ENCODE measurements at places on chromosomes 16 and 17.

- no peak for DNase-seq
Observed at GRCh38 chr16:56119133-56119532, 72.2 kb upstream of the GNAO1 start.

DNA sequence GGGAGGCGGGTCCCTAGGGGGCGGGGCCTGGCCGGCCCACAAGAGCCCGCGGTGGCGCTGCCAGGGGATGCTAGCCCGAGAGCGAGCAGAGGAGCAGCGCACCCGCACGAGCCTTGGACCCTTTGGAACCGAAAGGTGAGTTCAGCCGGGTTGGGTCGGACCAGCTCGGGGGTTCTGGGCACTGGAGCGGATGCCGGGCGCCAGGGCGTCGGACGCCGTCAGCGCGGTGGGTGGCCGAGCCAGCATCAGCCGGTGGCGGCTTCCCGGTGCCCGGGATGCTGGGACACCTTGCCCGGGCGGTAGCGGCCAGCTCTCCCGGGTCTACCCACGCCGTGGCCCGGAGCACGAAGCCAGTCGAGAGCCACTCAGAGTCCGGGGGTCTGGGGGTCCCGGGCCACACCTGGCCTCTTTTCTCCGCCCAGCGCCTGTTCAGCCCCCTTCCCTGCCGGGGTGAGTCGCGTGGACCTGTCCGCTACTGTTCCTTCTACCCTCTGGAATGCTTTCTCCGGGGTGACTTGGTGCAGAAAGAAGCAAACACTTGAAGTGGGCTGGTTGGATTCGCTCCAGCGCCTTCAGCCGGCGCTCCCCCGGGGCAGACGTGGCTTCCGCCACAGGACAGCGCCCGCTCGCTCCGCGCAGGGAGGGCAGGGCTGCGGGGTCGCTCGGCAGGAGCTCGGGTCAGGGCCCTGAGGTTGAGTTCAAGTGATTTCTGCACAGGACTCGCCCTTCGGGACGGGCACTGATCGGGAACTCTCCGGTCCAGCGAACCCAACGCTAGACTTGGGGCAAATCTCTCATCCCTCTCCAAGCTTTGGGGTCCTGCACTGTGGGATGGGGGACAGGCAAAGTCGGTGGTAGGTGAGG, at the start of gene SCNN1G:
TSS of gene SCNN1G (plus strand) at position 67 of the 864 bp plus-strand sequence. CDS start 3,527 bp downstream, outside the sequence.
- no peak for DNase-seq

DNA sequence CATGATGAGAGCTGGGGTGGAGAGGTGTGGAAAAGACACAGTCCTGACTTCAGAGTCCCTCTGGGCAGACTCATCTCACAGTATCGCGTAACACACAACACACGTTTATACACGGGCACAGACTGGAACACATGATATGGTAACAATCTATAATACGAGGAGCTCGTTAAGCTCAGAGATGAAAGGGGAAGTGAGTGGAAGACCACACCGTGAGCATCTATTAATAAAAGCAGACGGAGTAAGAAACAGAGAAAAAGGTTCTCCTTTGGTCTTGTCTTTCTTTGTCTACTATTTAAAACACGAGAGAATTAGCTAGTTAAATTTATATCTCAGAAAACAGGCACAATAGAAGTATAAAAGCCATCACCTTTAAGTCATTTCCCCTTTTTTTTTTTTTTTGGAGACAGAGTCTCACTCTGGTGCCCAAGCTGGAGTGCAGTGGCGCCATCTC, 13.5 kb downstream of the ANKRD11 start:
- no peak for DNase-seq

DNA sequence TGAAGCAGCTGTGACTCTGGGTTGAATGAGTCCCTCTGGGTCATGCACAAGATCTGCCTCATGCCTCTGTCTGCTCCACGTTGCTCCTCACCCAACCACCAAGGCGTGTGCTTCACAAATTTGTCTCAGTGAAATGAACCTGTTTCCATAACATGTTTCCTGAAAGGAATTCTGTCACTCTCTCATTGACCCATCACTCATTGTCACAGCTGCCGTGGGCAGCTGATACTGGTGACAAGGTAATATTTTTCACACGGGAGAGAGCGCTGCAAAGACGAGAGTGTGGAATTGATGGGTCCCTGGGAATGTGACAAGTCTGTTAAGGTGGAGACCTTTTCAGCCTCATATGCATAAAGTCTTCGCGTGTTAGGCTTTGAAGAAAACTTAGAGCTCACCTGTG, 391.4 kb downstream of the CPPED1 start:
- no peak for DNase-seq

DNA sequence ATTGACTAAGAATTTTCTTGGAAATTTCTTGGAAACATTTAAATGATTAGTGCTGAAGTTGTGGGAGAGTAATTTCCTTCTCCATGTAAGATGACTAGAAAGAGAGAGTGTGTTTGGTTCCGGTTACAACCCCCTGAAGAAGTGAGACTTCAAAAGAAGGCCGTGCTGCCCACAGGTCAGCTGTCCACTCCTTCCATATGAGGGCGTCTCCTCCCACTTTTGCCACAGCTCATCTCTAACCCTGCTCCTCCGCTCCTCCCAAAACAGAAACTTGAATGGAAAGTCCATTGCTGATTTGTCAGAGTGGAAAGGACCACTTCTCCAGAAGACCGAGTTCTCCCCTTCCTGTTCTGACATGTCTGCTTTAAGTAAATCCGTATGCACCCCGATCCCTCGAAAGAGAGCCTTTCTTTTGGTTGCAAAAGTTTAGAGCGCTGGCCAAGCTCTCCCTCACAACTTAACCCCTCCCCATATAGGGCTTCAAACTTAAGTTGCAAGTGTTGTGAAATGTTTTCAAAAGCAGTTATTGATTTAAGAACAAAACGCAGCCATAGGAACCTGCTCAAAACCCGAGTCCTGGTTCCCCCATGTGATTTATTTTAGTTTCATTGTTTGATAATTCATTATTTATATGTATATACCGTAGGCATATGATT, 129.5 kb downstream of the SOCS1 start:
- no peak for DNase-seq

DNA sequence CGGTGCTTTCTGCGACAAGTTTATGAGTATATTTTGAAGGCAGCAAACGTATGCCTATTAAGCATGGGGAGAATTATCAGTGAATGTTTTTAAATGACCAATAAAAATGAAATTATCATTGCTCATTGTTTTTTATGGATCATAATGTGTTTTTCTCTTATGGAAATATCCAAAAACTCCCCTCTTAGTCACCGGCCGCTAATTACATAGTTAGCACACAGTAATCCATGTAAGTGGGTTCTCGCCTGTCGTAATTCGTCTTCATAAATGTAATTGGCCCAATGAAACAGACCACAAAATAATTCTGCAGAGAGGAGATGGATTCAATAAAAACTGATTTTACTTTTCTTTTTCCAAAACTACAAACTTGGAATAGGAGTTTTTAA, 69.3 kb downstream of the WSCD1 start:
- DNase-seq, result no peak

DNA sequence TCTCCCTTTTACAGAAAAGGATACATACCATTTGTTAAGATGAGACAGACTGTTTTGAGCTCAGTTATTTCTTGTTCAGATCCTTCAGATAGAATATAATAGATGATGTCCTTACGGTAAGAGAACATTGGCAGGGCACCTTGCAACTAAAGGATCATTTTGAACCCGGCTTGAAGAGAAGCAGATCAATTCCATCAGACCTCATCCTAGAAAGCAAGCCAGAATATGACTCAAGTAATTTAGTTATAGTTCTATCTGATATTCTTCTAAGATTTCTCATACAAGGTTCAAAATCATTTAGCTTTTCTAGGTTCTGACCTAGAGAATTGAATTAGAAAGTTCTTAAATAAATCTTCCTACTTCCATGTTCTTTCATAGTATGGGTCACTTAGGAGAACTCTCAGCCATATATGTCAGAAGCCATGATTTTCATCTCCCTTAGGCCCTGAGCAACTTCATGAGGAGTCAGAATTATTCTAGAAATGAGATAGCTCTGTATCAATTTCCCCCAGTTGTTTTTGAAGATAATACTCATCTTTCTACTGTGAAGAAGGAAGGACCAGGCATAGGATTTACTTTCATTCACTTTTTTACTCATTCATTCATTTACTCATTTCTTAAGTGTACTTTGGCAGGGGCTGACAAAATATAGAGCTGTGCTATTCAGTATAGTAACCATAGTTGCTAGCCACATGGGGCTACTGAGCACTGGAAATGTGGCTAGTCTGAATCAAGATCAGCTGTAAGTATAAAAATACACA, 2.5 kb upstream of the CMTM1 start:
- DNase-seq, result no peak

GRCh38 chr16:50696575-50697420, 3.4 kb downstream of the NOD2 start:
- DNase-seq, result peak; percentile 73

DNA sequence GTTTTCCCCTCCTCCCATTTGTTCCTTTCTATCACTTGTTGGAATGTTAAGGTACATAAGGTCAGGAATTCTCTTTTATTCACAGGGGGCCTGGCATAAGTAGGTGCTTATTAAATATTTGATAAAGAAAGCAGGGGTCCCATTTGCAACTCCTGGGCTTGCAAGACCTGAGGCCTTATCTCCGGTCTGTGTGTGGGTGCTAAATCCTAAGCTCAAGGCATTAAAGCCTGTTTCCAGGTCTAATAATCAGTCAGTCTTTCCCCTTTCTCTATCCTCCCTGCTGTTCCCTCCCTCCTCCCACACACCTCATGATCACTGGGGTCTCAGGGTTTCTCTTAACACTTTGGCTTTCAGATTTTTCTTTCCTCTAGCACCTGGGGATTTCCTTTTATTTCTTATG, 17.1 kb downstream of the NTN1 start:
- no peak for DNase-seq

Data from H4 (cell line).